ENCODE measurements at places on chromosomes 16 and 17.

DNA sequence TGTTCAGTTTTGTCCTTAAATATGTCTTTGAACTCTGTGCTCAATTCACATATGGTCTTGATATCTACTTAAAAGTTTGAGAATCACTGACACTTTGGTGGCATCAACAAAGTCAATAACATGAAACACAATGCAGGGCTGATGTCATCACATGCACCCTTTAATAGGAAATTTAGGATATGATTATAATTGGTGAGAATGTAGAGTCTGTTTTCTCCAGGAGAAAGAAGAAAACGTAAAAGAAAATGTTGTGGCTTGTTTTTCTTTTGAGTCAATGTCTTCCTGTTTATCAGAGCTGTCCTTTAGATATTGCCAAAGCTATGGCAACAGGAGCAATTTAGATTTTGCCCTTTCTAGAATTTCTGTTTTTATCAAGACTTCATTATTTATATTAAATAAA is 396.9 kb downstream of the CDH13 start:
- DNase-seq: no peak

DNA sequence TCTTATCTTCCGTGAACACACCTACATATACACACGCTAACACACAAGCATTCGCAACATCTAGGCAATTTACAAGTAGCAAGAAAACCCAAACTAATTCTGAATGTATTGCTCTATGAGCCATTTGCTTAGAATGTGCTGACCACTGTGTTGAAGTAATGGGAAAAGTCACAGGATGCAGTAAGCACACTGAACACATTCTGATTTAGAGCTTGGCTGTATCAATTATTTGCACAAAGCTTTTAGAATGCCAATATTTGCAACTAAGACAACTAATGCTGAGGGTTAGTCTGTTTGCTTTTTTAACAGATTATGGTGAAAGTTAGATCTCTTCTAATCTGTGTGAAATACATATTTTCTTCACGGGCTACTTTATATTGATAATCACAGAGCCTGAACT is 179.8 kb upstream of the ELAC2 start:
- no peak for DNase-seq

GRCh38 chr16:70582280-70582978 is 58.8 kb downstream of the SF3B3 start:
- no peak for DNase-seq

DNA sequence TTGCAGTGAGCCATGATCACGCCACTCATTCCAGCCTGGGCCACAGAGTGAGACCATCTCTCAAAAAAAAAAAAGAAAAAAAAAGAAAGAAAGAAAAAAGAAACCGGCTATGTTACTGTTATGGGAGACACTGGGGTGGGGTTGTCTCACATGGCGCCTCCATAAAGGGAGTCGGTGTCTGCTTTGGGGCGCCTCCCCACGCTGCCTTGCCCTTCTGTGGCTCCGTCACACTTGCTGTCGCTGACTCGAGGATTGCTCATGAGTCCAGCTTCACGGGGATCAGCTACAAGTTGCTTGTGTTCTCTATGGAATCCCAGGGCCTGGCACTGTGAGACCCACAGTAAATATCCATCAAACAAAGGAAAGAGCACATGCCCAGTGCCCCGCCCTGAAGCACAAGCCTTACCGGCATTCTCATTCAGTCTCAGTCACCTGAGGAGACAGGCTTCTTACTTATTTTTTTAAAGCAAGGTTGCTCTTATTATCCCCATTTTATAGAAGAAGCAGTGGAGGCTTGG is 40.6 kb upstream of the ZNF423 start:
- no peak for DNase-seq

- no peak for DNase-seq
Measured at GRCh38 chr16:49277766-49278566, 3.7 kb downstream of the CBLN1 start.

- DNase-seq: peak; percentile 70
Measured at GRCh38 chr17:80899402-80900268, 92.0 kb upstream of the CHMP6 start.

GRCh38 chr17:56289321-56289720 is 136.0 kb downstream of the ANKFN1 start:
- no peak for DNase-seq

DNA sequence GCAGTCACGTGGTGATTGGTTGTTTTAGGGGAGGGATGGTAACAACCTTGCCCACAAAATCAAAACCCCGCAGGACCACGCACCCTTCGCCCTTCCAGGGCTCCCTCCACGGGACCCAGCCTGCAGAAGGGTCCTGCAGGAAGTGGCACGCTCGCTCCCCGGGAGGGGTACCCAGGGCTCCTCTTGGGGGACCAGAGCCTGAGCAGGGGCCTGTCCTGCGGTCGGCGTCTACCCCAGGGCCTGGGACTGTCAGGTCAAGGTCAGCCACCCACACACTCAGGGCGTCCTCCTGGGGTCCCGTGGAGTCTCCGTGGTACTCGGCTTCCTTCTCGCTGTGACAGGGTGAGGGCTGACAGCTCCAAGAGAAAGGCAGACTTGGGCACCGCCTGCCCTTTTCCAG is 33.9 kb downstream of the ZNF469 start:
- DNase-seq: no peak

- DNase-seq: no peak
Measured at GRCh38 chr16:46812781-46813540, 18.0 kb downstream of the C16orf87 start.

Data from activated effector memory CD4-positive, alpha-beta T cell treated with Interleukin-2 at 50 U/mL for 16 hours (primary cell).